CD4-positive, alpha-beta T cell treated with Interleukin-15 for 1 hour (primary cell): ENCODE measurements at places on chromosomes 16 and 17.
A peak's percentile ranks its signal among the peaks of the same experiment; 100 is the strongest.

DNA sequence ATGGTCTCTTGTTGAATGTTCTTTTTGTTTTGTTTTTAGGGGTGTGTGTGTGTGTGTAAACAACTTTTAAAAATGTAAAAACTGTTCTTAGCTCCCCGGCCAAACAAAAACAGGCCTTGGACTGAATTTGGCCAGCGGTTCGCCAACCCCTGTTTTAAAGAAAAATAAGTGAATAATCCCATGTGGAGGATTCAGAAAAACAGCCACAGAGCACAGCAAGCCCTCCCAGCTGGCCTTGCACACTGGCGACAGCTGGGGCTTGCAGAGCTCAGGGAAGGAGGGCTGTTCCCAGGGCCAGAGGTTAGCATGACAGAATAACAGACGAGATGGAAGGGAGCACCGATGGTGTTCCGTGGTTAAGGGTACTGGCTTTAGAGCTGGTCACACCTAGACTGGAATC is 39.0 kb downstream of the EMP2 start:
- no peak for DNase-seq

DNA sequence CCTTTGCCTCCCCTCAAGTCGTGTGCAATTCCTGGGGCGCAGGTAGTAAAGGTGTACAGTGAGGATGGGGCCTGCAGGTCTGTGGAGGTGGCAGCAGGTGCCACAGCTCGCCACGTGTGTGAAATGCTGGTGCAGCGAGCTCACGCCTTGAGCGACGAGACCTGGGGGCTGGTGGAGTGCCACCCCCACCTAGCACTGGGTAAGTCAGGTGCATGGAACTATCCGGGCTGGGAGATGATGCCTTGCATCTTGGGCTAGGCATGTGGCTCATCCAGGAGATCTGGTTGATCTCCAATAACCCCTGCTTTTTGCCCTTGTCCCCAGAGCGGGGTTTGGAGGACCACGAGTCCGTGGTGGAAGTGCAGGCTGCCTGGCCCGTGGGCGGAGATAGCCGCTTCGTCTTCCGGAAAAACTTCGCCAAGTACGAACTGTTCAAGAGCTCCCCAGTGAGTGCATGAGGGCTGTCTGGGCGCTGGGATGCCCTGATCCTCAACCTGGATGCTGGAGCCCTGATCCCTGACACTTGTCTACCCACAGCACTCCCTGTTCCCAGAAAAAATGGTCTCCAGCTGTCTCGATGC is 5.2 kb downstream of the GRB7 start:
- peak; percentile 14 for DNase-seq

DNA sequence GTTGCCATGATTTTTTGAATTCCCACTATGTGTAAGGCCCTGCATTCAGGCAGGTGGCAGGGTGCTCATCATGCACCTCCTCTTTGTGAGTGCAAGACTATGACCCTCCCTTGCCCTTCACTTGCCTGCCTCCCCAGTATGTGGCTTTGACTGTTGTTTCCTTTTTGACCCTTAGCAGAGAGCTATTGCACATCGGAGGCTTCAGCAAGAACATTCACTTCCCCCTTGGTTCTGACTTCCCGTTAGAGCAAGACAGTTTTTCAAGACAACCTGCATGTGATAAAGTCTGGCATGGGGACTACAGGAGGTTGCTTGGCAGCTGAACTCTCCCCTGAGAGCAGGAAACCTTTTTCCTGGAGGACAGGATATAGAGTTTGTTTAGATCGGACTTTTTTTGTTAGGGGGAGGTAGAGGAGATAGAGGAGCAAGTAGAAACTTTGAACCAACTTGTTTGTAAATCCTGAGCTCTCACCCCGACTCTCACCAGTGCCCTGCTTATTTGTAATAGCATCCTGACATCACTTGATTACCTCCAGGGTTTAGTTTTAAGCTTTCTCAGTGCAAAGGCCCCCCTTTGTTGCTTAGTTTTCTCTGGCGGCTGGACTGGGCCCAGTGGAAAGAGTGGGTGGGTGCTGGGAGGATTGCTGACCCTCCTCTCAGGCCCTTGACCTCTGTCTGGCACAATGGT is 34.3 kb downstream of the LIMD2 start:
- peak; percentile 35 for DNase-seq

- DNase-seq = no peak
These were observed 215.9 kb downstream of the RPTOR start for GRCh38 chr17:80760511-80760911.

DNA sequence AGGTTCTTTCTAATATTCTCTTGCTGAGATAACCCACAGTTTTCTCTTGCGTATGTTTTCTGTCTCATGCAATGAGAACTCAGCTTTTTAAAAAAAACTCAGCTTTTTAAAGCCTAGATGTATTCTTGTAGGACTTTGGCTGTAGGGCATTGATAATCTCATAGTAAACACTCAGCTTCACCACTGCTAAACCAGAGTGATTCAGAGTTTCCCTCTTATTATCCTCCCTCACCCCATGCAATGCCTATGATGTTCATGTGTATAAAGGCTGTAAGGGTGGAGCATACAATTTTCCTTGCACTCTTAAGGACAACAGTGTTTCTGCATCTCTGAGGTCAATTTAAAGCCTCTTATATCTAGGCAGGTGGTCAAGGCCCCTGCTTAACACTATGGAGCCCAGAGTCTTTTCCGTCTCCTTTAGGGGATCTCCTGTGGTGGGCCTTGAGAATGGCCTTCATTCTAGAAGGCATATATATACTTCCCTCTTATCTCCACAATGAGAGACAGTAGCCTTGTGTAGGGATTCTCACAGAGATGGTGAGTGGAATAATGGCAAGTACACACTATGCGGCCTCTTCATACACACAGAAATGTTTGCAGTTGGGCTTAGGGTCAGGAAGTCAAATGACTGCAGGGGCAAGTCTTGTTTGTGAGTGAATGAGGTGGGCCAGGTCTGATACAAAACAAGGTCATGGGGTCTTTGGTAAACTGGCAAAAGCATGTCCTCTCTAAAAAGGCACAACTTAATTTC is 279.6 kb downstream of the HS3ST3A1 start:
- DNase-seq = no peak

GRCh38 chr16:2339521-2340484 is 725 bp downstream of the ABCA3 start:
- peak; percentile 21 for DNase-seq

GRCh38 chr17:5841862-5842261 is 228.3 kb upstream of the WSCD1 start:
- no peak for DNase-seq

GRCh38 chr16:66639091-66639885 is 34.8 kb downstream of the CMTM3 start:
- no peak for DNase-seq

DNA sequence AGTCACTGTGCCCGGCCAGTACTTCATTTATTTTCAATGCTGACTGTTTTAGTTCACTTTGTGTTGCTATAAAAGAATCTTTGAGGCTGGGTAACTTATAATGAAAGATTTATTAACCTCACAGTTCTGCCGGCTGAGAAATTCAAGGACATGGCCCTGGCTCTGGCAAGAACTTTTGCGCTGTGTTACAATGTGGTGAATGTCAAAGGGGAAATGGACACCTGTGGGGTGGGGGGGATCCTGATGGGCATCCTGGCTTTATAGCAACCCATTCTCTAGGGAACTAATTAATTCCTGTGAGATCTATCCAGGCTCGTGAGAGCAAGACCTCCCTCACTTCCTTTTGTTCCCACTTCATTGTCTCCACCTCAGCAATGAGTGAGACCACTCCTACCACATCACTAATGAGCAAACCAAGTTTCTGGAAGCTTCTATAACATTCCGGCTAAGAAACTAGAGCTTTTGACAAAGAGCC is 17.1 kb upstream of the CDH3 start:
- DNase-seq = no peak

DNA sequence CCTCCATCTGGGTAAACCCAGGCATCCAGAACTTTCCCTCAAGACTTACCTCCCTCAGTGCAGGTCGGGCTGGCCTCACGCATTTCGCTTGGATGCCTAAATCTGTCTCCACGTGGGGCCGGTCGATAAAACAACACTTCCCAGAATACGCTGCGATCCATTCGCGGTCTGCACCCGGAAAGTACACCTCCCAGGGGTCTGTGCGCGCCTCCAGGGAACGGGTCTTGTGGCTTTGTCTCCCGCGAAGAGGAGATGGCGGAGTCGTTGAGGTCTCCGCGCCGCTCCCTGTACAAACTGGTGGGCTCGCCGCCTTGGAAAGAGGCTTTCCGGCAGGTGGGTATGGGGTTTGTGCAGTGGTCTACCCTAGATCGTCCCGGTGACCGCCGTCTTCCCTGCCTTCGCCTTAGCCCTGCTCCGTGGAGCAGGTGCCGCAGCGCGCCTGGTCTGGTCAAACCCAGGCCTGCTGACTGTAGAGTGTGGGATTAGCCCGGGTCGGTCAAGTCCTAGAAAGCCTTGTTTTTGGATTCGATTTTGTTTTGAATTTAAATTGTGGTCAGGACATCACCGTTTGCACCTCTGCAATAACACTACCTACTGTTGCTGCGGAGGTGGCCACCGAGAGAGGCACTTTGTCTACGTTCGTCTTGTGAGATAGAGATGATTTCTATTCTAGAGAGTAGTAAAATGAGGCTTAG is at the start of gene RPAIN:
TSS of gene RPAIN (plus strand) at position 224 of the 695 bp plus-strand sequence. CDS start at position 253, 29 bp downstream.
- peak; percentile 85 for DNase-seq

- DNase-seq = no peak
These were observed 208.2 kb upstream of the CHMP6 start for GRCh38 chr17:80783486-80783885.

GRCh38 chr17:27241346-27241946 is 52.5 kb upstream of the WSB1 start:
- no peak for DNase-seq

- DNase-seq = no peak
These were observed 14.8 kb downstream of the HDAC5 start for GRCh38 chr17:44108440-44109311.

GRCh38 chr17:61416540-61417363 is 17.1 kb downstream of the TBX2 start:
- peak; percentile 61 for DNase-seq

DNA sequence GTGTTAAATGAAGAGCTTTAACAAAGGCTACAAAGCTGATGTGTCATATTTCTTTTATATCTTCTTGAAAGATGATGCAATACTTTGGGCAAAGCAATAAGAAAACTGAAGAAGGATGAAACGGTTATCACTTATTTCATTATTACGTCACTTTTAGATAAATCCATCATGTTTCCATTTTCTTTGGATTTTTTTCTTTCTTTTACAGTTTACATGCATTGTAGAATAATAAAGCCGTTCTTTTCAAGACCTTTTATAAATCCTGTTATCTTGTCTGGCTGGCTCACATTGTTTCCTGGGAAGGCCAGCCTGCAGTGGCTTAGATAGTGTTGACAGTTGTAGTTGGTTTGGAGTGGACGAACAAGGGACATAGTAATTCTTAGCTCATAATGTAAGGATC is 28.9 kb downstream of the TANC2 start:
- DNase-seq = no peak

- DNase-seq = peak; percentile 41
These were observed 3.8 kb downstream of the PRR29 start for GRCh38 chr17:64001763-64002529.

GRCh38 chr16:60882816-60883215 is 1153.4 kb downstream of the CDH8 start:
- DNase-seq = no peak

DNA sequence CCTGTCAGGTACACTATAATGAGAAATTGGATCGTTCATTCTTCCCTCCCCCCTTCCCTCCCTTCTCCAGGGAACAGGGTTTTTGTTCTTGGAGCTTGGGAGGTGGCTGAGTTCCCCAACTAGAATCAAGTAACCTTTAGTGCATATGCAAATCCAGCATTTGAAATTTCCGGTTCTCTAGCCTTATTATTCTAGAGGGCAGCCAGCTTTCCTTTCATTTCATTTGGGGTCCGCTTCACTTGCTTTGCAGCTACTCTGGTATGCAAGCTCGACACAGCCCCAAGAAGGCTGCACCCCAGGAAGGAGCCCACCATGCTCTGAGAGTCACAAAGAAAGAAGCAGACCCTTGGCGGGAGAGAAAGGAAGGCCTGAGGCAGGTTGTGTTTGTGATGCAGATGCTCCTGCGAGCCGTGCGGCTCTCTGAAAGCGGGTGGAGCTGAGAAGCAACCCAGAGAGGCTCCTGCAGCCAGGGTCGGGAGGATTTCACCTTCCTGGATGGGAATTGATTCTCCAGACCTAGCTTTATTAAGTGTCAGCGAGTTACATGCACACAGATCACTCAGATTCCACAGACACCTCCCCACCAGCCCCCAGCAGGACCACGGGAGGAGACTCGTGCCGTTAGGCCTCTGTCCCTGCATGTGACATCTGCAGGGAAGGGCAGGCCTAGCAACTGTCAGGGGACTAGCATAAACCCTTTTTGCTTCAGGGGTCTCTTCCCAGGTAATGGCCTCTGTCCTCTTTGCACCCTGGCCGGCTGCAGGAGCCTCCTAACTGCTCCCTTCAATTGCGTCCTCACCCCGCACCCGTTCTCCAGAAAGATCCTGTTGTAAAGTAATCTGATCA is 34.5 kb downstream of the PMM2 start:
- DNase-seq = no peak

- peak; percentile 89 for DNase-seq
These were observed 4.0 kb upstream of the ZNF267 start for GRCh38 chr16:31869511-31870201.

GRCh38 chr16:81549547-81550431 is 105.2 kb downstream of the CMIP start:
- no peak for DNase-seq

GRCh38 chr17:680529-680928 is 34.1 kb downstream of the VPS53 start:
- no peak for DNase-seq

- DNase-seq = no peak
These were observed 35.1 kb downstream of the SLC38A8 start for GRCh38 chr16:84007520-84007919.

GRCh38 chr17:36816907-36817288 is 120.4 kb upstream of the LHX1 start:
- DNase-seq = no peak

GRCh38 chr17:82959990-82960418 is 119.4 kb upstream of the METRNL start:
- DNase-seq = peak; percentile 13

- no peak for DNase-seq
These were observed 80.8 kb upstream of the TRAP1 start for GRCh38 chr16:3797904-3798811.

DNA sequence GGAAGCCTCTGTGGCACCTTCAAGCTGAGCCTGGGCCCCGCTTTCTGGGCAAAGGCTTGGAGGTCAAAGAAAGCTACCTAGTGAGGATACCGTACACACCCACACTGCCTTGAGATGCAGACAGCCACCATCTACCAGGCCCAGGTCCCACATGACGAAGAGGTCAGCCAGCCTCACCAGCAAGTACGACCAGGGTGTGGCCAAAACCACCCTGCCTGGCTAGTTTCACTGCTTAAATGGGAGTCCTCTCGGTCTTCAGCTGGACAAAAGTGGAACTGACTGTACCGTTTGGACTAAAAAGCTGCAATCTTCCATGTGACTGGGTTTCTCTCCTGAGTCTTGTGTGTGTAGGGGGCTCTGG is 21.6 kb downstream of the VASN start:
- no peak for DNase-seq

- DNase-seq = no peak
These were observed 478.0 kb downstream of the SLC39A11 start for GRCh38 chr17:72614476-72614870.

GRCh38 chr17:32356378-32356743 is 6.4 kb downstream of the ZNF207 start:
- DNase-seq = no peak
